Activated CD8-positive, alpha-beta T cell treated with anti-CD3 and anti-CD28 coated beads for 36 hours (primary cell): ENCODE measurements at places on chromosomes 5 and 9.

GRCh38 chr5:67240846-67241245 lies 44.2 kb upstream of the CD180 start:
- no peak for DNase-seq

- DNase-seq: no peak
Observed at GRCh38 chr5:112907166-112907631, 14.8 kb downstream of the REEP5 start.

- no peak for DNase-seq
Observed at GRCh38 chr5:73307645-73308355, 134.8 kb downstream of the TMEM174 start.

- no peak for DNase-seq
Observed at GRCh38 chr9:14030375-14031059, 283.4 kb downstream of the NFIB start.

GRCh38 chr9:122941582-122942234 lies 888 bp downstream of the RABGAP1 start:
- peak; percentile 6 for DNase-seq

DNA sequence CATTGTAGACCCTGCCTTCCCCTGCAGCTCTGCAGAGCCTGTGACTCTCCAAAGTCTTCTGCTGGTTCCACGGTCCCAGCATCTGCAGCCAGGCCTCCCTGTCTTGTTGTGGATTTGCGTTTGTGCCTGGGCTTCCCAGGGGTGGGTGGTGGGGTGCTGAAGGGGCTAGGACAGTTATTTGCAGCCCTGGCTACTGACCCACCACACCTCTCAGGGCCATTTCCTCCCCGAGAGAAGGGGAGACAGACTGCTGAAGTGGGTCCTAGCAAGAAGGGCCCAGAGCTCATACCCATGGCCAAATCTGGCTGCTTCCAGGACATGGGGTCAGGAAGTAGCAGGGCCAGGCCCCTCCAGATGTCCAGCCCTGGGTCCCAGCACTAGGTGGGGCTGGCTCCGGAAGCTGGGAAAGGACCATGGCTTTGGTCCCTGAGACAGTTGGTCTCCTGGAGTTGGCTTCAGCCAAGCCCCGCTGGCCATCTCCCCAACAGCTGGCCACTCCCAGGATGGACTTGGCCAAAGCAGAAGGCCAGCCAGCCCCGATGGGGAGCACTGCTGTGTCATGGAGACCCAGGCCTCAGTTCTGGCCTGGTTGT lies 26.3 kb downstream of the GSN start:
- no peak for DNase-seq

GRCh38 chr9:5622016-5622415 lies 6.9 kb upstream of the RIC1 start:
- no peak for DNase-seq

DNA sequence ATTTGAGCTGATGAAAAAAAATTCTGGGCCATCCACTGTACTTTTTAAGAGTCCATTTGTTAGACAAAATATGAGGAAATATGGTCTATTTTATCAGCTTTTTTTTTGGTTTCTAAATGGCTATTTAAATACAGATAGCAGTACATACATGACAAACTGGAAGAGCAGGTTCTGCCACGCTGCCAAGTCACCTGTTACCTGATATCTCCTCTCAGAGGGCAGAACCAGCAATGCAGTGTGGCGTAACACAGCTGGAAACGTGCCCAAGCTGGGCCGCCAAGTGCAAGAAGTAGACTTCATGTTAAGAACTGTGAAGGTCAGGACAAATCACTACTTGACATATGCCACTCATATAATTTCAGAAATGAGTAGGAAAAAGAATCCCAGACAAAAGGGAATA lies 8.1 kb downstream of the MCIDAS start:
- DNase-seq: no peak

DNA sequence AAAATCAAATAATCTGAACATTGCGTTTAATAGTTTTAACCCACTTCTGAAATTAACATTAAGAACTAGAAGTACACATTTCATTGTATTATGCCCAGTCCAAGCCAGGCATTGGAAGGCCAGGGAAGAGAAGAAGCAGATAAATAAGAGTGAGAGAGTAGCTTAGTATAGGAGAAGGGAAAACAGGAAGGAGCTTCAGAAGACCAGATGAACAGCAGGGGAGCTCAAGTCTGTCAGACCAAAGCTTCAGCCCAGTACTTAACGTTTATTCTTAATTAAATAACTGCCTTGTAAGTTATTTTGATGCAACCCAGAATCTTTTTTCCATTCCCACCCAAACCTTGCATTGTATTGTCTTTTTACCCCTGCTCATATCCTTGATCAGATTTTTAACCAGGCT lies 11.5 kb upstream of the FAM120AOS start:
- no peak for DNase-seq
